Tongue (tissue), 3 donors: ENCODE measurements at places on chromosomes 1 and 21. TPM values are rescaled to one million over a fixed set of nuclear protein-coding genes. Genes with fewer than 3 reads are reported as not detected.
A peak's percentile ranks its signal among the peaks of the same experiment; 100 is the strongest.

GRCh38 chr1:223144431-223144830 is 1.4 kb upstream of the TLR5 start:
- no peak for DNase-seq

GRCh38 chr1:111585447-111586086 is 34.0 kb upstream of the RAP1A start:
- DNase-seq, result no peak

- no peak for DNase-seq
Observed at GRCh38 chr1:53557830-53558738, 98.9 kb downstream of the DMRTB1 start.

DNA sequence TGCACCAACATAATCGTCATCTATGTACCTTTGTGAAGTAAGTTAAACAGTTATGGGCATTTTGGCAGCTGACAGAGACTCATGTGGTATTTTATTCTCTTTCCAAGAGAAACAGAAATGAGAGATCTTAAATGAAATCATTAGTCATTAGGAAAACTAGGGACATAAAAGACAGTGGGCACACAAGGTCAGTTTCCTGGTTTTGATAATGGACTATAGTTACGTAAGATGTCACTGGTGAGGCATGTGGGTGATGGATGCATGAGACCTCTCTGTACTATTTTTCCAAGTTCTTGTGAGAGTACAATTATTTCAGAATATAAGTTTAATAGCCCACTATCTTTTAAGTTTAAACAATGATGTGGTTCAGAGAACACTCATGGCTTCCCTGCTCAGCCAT is 216.9 kb downstream of the APP start:
- no peak for DNase-seq

DNA sequence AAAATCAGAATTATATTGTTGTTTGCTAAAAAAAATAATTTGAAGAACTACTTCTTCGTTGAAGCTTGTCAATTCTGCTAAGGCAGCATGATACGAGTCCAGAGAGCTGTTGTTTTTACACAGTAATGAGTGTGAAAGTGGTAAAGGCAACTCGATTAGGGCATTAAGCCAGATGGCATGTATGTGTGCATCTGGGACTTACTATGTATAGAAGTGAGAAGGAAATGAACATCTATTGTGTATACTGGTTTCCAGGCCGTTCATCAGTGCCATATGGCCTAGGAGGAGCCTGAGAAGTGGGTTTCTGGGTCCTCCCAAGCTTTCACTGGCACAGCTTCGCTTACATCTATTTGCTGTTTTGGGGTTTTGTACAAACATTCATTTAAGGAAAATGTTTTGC is 5.7 kb downstream of the CTPS1 start:
- peak; percentile 79 for DNase-seq

- no peak for DNase-seq
Observed at GRCh38 chr1:172483448-172483847, 39.6 kb upstream of the PIGC start.

GRCh38 chr1:13730751-13731482 is 30.9 kb downstream of the PRDM2 start:
- peak; percentile 43 for DNase-seq

GRCh38 chr21:42199868-42200463 is 19.0 kb upstream of the ABCG1 start:
- DNase-seq, result no peak

GRCh38 chr1:231016966-231017365 is 23.1 kb downstream of the FAM89A start:
- no peak for DNase-seq

DNA sequence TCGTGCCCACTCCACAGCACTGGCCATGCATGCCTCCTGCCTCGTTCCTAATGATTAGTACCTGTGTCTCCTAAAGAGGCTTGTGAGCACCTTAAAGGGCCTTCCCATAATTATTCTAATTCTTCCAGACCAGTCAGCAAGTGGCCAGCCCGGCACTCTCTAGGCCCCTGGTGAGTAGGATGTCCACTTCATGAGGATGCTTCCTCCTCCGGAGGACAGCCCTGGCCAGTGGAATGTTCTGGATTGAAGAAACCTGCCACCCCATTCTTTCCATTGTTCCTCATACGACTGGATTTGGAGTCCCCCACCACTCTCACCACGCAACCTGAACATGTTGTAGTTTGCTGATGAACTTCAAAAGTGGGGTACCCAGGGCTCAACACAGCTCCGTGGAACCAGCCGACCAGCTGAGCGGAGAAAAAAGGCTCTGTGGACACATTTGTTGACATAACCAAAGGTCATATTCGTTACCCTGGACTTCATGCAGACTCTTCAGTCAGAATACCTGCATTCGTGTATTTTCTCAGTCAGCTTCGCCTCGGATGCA is 46.7 kb upstream of the LBR start:
- no peak for DNase-seq

DNA sequence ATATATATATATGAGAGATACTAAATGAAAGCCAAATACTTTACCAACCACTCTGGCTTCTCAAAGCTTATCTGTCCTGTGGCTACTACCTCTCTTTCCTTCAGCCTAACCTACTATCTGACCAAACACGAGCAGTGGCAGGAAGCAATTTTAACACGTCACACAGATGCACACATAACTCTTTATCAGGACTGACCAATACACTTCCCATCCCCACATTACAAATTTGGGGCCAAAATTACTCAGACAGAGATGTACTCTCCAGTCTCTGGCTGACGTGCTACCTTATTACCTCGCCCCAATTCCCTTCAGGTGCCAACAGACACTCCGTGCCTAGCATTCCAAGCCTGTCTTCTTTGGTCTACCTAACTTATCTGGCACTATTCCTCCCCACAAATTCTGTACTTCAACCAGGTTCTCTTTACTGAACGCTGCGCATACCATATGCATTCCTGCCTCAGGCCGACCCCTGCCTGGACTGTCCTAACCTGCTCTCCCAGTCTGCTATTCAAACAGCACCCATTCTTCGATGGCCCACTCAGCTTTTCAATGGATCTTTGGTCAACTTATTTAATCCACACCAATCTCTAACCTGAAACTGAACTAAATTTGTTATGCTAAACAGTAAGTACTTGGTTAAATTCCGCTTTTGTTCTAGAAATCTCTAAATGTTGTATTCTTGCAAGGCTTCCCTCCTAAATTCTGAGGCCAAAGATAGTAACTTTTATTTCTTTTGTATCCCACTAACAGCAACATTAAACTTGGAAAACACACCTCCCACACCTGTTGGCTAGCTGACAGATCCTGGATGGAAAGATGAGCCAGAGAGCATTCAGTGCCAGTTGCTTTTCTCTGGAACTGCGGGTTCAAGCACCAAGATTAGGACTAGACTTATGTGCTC is 27.9 kb downstream of the RERE start:
- DNase-seq, result peak; percentile 26

- peak; percentile 91 for DNase-seq
Observed at GRCh38 chr1:70140343-70140742, 65.0 kb downstream of the LRRC40 start.

GRCh38 chr21:37063433-37063832 is 9.4 kb downstream of the PIGP start:
- no peak for DNase-seq

AMY1C gene
- total RNA-seq, result 0.21 TPM

ZSWIM5 gene
- total RNA-seq, result 1.4 TPM

CCDC28B gene
- 30.3 TPM for total RNA-seq

OPTC gene
- total RNA-seq, result not detected

SORT1 gene
- total RNA-seq, result 30.6 TPM
